ENCODE measurements at places on chromosomes 13 and 19.

- no peak for DNase-seq
These were observed 108.2 kb upstream of the WASF3 start for GRCh38 chr13:26449063-26449848.

- no peak for DNase-seq
These were observed 160.4 kb downstream of the PCDH20 start for GRCh38 chr13:61255040-61255796.

- no peak for DNase-seq
These were observed 2.8 kb upstream of the HNRNPM start for GRCh38 chr19:8441725-8442544.

GRCh38 chr19:38655148-38655824 is 7.8 kb downstream of the ACTN4 start:
- DNase-seq = no peak

DNA sequence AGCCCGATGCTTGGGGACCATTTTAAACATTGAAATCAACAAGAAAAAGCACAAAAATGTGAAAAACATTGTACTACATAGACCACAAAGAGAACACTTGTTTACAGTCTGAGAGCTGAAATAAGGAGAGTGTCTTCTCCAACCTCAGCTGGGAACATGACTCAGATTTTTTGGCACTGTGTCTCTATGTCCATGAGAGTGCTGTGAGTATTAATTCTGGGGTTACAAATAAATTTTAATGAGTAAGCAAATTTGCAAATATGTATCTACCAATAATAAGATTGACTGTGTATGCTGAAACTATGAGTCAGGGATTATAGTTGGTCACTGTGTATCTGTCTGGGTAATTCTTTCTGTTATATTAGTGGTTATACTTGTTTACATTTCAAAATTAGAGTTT is 174.0 kb downstream of the DCT start:
- DNase-seq = no peak

DNA sequence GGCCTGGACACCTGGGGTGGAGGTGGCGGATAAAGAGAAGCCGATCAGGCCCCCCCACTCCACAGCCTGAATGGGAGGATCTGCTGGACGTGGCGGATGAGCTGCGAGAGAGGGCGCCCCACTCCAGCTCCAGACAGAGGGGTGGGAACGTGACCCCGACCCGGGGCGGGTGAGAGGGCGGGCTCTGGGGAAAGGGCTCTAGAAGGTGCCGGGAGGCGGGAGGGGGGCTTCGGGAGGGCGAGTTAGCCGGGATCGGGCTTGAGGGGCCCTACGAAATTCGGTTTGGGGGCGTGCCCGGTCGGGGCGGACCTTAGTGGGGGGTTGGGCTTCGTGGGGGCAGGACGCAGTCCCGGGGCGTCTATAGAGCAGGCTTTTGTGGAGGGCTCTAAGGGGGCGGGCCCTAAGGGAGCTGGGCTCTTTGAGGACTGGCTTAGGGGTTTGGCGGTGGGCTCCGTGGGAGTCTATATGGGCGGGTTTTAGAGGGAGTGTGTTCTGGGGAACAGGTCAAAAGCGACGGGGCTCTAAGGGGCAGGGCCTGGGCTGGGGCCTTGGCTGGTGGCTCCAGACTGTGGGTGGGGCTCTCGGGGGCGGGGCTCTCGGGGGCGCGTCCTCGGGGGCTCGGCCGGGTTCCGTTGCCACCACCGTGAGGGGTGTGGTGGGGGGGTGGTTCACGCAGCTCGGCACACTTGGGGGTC is 4.1 kb upstream of the NANOS3 start:
- DNase-seq = no peak

DNA sequence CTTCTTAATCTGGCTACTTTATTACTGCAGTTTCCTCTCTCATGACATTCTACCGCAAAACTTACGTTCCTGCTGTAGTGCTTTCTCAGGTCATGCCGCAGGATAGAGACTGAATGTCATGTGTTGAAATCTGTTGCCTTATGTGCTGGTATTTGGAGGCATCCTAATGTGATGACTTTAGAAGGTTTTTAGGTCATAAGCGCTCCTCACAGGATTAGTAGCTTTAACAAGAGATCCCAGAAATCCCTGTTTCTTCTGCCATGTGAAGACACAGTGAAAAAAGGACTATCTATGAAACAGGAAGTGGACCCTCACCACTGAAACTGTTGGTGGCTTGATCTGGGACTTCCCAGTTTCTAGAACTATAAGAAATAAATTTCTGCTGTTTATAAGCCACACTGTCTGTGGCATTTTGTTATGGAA is 209.3 kb downstream of the LACC1 start:
- DNase-seq = no peak

- DNase-seq = no peak
These were observed 21.4 kb downstream of the MIR17HG start for GRCh38 chr13:91368676-91369440.

- DNase-seq = no peak
These were observed 89.4 kb downstream of the SLC25A15 start for GRCh38 chr13:40878823-40879222.

DNA sequence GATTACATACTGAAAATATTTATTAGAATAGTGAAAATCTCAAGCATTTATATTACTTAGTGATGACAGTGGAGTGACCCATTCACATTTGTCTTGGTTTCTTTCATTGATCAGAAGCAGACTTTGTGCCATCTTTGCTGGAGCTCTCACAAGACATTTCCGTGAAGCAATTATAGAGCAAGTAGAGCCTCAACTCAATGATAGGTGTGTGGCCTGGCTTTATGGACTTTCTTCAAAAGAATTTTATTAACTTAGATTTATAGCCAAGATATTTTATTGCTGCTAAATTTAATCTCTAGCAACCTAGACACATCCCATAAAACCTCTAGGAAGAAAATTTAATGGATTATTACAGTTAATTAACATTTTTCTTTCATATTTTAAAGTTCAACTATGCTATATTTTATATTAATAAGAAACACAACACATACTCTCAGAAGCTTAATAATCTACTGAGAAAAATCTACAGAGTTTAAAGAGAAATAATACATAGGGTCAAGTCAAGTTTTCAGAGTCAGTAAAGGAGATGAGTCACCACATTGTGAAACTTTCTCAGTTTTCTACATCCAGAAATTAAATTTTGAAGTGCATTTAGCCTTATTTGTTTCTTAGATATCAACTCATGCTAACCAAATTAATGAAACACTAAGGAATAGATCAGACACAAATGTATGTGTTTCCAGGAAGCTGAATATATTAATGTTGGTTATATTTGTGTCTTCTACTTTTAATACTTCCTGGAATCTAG is 160.5 kb downstream of the LACC1 start:
- DNase-seq = no peak

DNA sequence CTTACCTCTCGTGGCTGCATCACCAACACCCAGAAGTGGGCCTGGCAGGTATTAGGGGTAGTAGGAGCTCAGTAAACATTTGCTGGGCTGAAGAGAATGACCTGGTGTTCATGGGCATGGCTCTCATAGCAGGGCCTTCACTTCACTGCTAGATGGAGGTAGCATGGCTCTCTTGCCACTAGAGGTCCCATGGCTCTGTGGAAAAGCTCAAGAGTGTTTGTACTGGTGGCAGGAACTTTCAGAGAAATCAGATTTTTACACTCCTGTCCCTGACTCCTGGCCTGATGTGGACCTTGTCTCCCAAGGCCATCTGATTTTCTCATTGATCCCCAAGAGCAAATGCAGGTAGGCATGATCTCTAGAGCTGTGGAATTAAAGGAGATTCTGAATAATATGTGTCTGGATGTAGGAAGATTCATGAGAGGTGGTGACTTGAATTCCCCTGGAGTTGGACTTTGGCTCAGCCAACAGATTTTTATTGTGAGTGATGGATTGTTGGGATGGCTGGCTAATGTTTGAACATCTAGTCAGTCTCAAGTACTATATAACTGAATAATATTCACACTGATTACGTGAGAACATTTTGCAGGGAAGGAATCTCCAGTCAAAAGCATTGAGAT is 5.7 kb downstream of the ZNF574 start:
- no peak for DNase-seq

DNA sequence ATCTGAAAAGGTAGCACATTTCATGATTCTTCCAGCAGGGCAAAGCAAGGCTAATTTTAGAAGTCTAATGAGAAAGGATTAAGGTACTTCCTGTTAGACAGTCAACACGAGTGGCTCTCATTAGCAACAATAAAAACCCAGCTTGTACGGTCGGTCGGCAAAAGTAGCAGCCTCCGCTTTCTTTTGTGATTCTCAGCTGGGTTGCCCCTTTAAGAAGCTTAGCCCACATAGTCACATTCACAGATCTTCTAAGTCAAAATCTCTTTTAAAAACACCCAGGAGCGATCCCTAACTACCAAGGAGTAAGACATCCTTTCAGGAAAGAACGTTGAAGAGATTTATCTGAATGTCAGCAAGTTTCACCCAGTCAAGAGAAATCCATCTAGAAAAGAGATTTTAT is 684.8 kb downstream of the DIAPH3 start:
- DNase-seq = peak; percentile 61

GRCh38 chr19:28445826-28446225 is 767.1 kb downstream of the UQCRFS1 start:
- DNase-seq = no peak

GRCh38 chr19:1601613-1602064 is 3.6 kb downstream of the UQCR11 start:
- no peak for DNase-seq

- DNase-seq = no peak
These were observed 23.1 kb downstream of the CHAF1A start for GRCh38 chr19:4425537-4425936.

- DNase-seq = no peak
These were observed 94.5 kb upstream of the TM9SF2 start for GRCh38 chr13:99406799-99407201.

GRCh38 chr19:36110487-36111199 is at the start of gene OVOL3:
Gene OVOL3, plus strand, starts transcription at chr19:36111143. Its CDS starts 60 bp downstream, at chr19:36111203.
- DNase-seq = no peak

GRCh38 chr13:52405369-52405766 is 604 bp downstream of the THSD1 start:
- DNase-seq = no peak

DNA sequence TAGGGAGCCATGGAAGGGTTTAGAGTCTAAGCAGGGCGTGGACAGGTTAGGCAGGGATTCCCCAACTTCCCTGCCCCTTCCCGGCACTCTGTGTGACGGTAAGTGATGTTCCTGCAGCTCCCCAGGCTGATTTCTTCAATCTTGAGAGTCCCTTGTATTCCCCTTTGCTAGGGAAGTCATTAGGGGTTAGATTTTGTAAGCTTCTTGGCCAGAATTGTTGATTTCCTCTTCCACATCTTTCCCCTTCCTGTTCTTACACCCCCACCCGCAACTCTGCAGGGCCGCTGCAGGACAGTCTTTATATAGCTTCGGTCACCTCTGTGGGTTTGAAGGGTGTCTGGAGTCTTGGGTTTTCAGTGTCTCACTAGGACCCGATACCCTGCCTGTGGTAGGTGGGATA is 10.6 kb upstream of the ADGRE1 start:
- no peak for DNase-seq

- DNase-seq = no peak
These were observed 2.2 kb upstream of the KCNC3 start for GRCh38 chr19:50331221-50331993.

DNA sequence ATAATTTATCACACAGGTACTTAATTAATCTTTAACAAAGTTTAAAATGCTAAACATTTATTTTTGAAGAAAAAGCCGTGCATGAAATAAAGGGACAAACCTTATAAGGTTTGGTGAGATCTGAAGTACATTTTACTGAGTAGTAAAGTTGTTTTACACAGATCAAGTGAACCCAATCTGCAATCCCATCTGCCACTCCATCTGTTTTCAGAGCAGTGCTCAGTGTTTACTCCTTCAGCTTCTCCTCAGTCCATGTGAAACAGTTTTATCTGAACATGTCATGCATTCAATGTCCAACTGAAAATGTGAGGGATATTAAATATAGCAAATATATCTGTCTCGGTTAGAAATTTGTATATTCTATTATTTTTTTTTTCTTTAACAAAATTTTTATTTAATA is 166.8 kb downstream of the MAB21L1 start:
- no peak for DNase-seq

DNA sequence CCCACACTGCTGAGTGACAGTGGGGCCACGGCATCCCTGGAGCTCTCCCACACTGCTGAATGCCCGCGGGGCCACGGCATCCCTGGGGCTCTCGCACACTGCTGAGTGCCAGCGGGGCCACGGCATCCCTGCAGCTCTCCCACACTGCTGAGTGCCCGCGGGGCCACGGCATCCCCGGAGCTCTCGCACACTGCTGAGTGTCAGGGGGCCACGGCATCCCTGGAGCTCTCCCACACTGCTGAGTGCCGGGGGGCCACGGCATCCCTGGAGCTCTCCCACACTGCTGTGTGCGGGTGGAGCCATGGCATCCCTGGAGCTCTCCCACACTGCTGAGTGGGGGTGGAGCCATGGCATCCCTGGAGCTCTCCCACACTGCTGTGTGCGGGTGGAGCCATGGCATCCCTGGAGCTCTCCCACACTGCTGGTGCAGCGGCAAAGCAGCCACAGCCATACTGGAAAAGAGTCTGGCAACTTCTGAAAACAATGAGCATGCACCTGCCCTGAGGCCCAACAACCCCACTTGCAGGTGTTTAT is 8.6 kb downstream of the TUBGCP3 start:
- no peak for DNase-seq

DNA sequence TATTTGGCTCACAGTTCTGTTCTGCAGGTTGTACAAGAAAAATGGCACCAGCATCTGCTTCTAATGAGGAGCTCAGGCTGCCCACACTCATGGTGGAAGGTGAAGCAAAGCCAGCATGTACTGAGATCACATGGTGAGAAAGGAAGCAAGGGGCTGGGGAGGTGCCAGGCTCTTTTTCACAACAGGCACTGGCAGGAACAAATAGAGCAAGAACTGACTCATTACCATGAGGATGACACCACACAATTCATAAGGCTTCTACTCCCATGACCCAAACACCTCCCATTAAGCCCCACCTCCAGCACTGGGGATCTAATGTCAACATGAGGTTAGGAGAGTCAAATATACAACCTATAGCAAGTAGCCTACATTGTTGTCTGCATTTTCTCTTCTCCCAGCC is 522.6 kb downstream of the RFC3 start:
- peak; percentile 37 for DNase-seq

GRCh38 chr13:44808185-44808584 is 181.1 kb downstream of the NUFIP1 start:
- DNase-seq = no peak

DNA sequence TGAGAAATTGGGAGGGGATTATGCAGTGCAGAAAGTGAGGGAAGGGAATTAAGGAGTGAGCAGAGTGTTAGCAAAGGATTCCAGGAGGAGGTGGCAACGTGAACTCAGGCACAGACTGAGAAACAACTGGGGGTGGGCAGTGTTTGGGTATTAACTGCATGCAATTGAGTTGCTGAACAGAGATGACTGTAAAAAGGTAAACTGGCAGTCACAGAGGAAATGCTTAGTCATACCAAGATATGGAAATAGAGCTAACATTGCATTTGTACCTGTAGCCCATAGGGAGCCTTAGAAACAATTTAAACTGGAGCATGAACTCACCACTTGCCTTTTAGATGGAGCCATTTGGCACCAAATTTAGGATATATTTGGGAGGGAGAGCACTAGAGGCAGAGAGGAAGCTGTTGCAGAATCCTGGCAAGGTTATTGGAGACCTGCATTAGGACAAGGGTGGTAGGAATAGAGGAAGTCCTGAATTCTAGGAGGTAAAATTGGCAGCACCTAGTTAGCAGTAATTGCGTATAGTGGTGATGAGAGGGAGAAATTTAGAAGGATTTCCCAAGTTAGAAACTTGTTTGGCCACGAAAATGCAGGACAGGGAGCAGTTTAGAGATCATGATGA is 100.6 kb upstream of the FRY start:
- peak; percentile 2 for DNase-seq

All from DMS153 (cell line).